ENCODE measurements at places on chromosomes 3 and 15.

DNA sequence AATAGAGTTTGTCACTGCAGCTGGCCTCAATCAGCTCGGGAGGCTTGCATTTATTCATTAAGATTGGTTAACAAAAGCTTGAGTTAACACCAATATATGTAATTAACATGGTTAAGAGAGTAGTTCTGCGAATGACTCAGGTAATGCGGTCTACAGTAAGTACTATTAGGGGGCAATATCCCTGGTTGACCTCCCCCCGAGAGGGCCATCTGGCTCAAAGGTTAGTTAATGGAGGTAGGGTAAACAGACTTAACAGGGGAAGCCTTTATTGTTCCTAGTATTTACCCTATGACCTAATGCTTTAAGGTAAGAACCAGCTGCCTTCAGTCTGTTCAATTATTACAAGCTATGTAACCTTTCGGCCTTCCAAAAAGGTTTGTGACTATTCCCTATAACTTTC lies 403.3 kb upstream of the SGO1 start:
- DNase-seq: no peak

DNA sequence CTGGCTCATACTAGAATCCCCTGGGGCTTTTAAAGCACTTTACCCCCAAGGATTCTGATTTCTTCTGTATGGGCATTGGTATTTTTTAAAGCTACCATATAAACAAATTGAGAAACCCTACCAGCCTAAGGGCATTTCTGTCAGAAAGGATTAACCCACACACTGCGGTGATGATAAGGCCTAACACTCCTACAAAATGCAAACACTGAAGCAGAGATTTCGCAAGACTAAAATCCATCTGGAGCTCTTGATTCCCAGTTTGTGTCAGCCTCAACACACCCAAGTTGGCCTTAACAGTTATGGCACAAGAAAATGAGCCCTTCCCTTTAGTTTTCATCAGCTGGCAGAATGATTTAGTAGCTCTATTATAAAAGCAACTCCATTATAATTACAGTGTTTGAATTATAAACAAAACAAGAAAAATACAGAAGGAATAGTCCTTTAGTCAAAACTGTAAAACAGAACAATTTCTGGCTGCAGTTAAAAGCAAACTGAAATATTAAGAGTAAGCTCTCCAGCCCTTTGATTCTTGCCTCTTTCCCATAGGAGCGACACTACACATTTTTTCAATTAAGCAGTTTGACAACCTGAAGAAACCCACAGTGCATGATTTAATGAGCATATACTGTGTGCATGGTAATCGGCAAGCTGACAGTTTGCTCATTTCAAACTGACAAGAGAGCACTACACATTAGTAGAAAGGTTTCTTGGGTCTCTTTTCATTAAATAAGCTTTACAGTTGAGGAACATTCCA lies 441.2 kb downstream of the FHIT start:
- DNase-seq: no peak

- no peak for DNase-seq
Observed at GRCh38 chr3:21481991-21482390, 269.0 kb downstream of the ZNF385D start.

DNA sequence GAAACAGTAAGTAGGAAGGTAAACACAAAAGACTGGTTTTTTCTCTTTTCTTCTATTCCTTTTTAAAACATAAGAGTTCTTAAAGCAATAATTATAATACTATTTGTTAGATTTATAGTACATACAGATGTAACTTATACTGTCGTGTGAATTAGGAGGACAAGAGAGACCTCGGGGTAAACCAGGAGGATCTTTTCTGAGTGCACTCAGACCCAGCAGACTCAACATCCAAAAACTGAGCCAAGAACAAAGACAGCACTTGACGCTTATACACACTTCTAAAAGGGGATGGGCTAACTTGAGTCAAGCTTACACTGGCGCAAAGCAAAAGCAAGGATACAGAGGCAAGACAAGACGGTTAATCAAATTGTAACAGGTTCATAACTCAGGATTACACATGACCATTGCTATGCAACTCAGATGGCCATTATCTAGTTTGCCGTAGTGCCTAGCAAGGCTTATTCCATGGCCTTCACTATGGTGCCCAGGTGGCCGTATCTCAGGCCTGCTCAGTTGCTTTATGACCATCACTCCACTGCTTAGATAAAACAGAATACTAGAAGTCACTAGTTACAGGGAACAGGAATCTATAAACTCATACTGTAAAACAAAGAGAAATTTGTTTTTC lies 18.6 kb downstream of the MTHFS start:
- DNase-seq: no peak

DNA sequence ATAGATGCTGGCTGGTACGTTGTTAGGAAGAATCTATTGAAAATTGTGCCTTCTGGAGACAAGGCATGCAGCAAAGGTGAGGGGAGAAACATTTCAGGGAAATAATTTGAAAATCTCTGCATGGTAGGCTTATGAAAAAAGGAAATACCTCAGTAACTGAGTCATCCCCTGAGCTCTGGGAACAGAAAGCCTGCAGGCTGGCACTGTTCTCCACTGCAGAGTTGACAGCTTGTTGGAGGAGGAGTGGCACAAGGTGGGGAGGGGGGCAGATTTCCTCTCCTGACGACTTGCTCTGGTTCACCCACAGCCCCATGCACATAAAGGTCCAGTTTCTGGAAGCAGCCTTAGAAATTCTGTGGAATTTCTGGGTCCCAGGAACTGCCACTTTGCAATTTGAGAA lies 179.4 kb downstream of the ABHD5 start:
- DNase-seq: no peak

- DNase-seq: no peak
Observed at GRCh38 chr3:190862209-190863118, at the start of gene GMNC. GMNC (minus strand) TSS chr3:190862694; CDS start chr3:190862615, 79 bp downstream.

GRCh38 chr3:125166599-125167136 lies 45.9 kb downstream of the SLC12A8 start:
- no peak for DNase-seq

- DNase-seq: no peak
Observed at GRCh38 chr3:21142949-21143348, 608.1 kb downstream of the ZNF385D start.

GRCh38 chr3:142007710-142008399 lies 131.4 kb downstream of the ATP1B3 start:
- no peak for DNase-seq

DNA sequence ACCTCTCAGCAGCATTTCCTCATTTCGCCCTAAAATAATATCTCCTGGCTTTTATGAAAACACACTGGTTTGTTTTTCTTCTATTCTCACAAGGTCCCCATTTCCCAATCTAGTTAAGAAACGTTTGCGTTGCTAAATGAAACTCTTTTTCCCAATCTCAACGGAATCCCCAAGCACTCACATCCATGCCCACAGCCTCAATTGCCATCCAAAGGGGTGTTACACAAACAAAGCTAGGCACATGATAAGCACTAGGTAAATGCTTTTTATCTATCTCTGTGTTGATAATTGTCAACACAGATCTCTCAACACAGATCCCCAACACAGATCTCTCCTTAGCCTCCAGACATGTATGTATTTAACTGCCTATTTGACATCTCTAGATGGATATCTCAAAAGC lies 35.2 kb upstream of the TF start:
- DNase-seq: no peak

- no peak for DNase-seq
Observed at GRCh38 chr3:38473229-38473628, 19.5 kb downstream of the ACVR2B start.

DNA sequence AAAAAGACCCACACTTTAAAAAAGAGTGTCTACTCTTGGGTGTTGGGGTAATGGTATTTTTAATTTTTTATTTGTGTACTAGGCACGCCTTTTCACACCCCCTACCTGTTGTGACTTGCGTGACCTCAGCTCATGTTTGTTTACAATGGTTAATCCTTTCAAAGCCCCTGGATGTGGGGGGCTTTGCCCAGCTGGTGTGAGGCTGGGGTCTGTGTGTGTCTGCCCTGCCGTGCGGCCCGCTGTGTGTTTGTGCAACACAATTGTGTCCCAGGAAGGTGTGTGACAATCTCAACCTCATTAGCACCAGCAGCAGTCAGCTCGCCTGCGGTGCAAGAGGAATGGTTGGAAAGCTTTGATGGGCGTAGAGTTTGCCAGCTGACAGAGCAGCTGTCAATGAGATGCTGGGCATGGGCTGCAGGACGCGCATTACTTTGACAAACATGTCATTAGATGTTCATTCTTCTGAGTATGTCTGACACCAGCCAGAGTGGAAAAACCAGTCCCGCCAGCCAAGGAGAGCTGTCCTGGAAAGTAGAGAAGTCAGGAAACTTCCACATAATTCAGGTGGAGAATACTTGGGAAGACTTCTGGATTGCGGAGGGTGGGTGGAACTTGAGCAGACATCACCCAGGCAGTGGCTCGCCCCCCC lies 9.6 kb downstream of the LRRK1 start:
- DNase-seq: no peak

DNA sequence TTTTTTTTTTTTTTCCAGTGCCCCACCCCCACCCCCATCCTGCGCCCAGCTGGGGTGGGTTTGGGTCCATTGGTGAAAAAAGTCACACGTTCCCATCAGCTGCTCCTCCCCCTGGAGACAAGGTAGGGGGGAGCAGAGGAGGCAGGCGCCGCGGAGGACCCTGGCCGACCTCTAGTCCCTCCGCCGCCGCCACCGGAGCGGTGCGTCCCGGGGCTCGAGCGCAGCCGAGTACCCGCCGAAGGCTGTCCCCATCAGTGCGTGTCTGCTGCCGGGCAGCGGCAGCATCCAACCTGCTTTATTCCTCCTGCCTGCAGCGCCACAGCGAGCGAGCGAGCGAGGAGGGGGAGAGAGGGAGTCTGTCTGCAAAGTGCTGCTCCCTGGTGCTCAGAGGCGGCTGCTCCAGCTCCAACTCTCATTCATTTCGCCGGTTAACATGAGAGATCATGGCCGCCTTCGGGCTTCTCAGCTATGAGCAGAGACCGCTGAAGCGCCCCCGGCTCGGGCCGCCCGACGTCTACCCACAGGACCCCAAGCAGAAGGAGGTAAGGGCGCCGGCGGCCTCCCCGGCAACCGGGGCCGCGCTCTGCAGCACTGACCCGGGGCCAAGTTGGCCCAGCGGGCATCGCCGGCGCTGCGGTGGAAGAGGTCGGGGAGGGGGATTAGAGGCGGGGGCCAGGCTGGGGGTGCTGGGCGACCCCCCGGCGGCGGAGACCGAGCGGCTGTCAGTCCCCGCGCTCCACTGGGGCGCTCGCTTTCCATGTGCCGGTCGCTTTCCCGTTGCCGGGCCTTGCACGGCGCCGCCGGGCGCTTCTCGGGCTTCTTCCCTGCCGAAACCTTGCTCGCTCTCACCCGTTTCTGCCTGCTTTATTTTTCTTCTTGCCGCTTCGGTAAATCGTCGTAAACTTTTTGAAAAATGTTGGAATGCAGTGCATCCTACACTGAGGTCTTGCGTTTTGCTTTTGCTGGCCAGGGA lies 1.3 kb downstream of the MED12L start:
- DNase-seq: peak; percentile 44

DNA sequence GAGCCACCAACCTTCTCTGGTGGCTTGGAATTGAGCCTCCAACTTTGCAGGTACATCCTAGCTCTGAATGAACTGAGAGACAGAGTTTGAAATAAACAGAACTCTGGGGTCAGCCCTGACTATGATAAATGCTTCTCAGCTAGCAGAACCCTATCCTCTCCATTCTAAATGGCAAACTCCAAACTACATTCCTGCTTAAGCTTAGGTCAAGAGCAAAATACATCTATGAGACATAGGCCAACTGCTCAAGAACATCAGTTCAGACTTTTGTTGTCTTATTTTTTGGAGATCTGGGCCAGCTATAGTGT lies 1.5 kb upstream of the SH3BP5 start:
- DNase-seq: no peak

DNA sequence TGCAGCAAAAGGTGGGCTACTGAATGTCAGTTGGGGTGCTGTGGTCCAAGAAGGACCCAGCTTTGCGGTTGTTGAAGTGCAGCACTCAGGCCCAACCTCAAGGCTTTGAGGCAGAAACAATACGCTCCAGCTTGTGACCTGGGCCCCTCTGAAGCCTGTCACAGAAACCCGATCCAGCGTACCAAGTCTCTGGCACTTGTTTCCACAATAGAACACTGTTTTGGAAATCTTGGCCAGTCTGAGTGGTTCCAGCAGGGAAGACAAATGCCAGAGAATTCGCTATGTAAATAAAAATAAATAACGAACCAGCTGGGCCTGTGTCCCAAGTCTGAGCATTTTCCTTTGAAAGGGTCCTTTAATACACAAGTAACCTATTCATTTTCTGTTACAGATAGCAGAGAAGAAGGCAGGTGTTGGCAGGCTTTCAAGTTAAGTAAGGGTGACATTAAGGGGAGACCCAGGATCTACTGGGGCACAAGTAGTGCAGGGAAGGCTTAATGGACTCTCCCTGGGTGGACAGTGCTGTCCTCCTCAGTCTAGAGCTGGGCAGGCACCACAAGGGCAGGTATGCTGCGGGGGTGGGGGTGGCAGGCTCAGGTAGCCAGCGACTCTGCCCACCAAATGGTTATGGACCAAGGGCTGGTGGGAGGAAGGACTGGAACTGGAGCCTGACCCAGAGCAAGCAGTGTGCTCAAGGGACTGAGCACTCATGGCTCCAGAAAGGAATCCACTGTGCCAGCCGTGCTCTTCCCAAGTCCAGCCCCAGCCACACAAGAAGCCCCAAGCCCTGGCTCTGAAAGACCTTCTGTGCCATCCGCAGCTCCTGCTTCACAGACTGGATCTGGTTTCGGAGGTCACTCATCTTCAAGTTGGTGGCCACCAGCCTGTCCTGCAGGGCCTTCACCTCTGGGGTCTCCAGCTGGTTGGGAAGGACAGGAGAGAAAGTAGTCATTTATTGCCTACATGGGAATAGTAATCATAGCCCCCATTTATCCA lies 26.3 kb downstream of the CCDC13 start:
- no peak for DNase-seq
